Tibial nerve (tissue), 4 donors: ENCODE measurements at places on chromosomes 7 and 10. TPM values are rescaled to one million over a fixed set of nuclear protein-coding genes. Genes with fewer than 3 reads are reported as not detected.

DNA sequence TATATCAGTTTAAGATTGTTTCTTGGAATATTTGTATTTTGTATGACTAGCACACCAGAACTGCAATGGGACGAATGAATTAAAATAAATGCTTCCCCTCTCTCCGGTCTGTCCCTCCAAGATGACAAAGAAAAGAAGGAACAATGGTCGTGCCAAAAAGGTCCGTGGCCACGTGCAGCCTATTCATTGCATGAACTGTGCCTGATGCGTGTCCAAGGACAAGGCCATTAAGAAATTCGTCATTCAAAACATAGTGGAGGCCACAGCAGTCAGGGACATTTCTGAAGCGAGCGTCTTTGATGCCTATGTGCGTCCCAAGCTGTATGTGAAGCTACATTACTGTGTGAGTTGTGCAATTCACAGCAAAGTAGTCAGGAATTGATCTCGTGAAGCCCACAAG lies 17.2 kb upstream of the PAPSS2 start:
- no peak for DNase-seq
- no peaks in the 10 kb centered on the region for H3K36me3 ChIP-seq
- no peak overlapping the region for H3K4me3 ChIP-seq
- no peaks in the 10 kb centered on the region for H3K4me1 ChIP-seq
- H3K27ac ChIP-seq = no peak overlapping the region
- H3K27me3 ChIP-seq = no peaks in the 10 kb centered on the region

PDSS1 gene
- total RNA-seq = 5.0 TPM

GJC3 gene
- 11.7 TPM for total RNA-seq

- no peak overlapping the region for H3K4me3 ChIP-seq
- DNase-seq = no peak
- no peak overlapping the region for H3K27ac ChIP-seq
Measured at GRCh38 chr10:88490231-88490980, 92.7 kb downstream of the RNLS start.

DNA sequence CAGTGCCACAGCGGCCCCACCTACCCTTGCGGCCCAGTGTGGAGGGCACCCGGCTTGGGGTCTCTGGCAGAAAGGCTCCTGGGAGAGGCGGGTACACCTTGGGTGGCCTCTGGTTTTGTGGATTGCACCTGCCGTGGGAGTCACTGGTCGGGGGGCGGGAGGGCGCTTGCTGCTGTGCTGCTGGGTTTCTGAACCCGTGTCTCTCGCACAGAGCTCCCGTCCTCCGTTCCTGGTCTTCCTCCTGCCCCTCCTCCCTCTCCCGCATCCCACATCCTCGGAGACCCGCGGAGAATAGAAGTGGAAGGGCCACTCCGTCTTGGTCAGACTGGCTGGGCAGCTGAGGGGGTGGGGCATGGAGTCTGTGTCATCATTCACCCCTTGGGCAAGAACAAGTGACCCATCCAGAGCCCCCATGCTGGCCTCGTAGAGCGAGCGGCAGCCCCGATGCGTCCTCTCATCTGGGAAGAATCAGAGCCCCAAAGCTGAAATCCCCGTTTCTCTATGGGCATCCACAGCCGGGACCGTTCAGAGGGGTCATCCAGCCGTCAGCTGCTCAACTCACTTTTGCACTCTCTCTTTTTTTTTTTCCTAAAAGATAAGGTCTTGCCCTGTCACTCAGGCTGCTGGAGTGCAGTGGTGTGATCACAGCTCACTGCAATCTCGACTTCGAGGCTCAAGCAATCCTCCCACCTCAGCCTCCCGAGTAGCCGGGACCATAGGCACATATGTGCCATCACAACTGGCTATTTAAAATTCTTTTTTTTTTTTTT lies 4.0 kb downstream of the MAFK start:
- no peaks in the 10 kb centered on the region for H3K36me3 ChIP-seq
- peak overlapping the region; percentile 97 for H3K27ac ChIP-seq
- no peak overlapping the region for H3K4me3 ChIP-seq
- no peak for DNase-seq
- no peaks in the 10 kb centered on the region for H3K27me3 ChIP-seq

FZD8 gene
- 10.8 TPM for total RNA-seq

- H3K36me3 ChIP-seq = no peaks in the 10 kb centered on the region
- DNase-seq = no peak
- no peak overlapping the region for H3K27ac ChIP-seq
Measured at GRCh38 chr10:53977267-53977666, 823.8 kb downstream of the PCDH15 start.

DNA sequence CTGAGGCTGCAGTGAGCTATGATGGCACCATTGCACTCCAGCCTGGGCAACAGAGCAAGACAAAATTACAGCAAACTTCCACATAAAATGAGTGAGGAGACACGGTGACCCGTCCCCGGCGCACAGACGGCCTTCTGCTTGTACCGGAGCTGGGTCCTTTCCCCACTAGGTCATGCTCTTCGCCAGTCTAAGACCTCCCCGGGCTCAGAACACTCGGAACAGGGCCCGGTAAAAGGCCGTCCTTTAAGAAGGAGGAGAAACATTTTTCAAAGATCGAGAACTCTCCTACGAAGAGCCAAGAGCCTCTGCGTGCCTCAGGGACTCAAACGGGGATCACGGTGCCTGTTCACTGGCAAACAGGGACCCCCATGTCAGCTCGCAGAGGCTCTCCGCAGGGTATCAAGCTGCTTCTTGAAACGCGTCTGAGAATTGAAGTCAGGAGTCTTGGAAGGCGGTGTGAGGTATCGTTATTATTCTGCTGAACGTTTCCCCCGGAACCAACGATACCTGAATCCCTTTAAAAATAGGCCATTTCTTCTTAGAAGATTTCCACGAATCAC lies 9.0 kb downstream of the CARD11 start:
- no peaks in the 10 kb centered on the region for H3K4me1 ChIP-seq
- no peaks in the 10 kb centered on the region for H3K27me3 ChIP-seq
- no peaks in the 10 kb centered on the region for H3K36me3 ChIP-seq

DNA sequence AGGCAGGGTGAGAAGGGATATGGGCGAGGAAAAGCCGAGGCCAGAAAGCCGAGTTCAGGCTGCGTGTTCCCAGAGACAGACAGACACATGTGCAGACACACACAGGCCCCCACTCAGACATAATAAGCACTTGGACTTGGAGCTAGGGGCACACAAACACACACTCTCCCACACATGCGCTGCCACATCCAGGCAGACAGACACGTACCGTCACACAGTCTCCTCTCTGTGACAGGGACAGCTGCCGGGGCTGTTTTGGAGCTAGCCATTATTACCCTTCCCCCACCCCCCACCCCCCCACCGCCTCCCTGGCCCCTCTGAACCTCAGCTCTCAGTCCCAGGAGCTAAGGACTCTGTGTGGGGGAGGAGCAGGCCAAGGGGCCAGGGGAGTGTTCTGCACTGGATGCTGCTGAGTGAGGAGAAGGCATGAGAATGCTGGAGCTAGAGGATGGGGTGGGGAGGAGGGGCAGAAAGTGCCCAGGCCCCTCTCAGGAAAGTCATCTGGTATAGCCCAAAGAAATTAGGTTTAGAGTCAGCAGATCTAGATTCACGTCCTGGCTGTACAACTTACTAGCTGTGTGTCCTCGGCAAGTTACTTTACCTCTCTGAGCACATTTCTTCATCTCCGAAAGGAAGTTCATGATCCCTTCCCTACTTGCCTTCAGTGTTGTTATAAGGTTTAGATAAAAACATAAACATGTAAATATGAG lies 6.3 kb downstream of the PITX3 start:
- H3K4me1 ChIP-seq = peaks cover 17% of the 10 kb centered on the region
- no peak overlapping the region for H3K27ac ChIP-seq
- no peak overlapping the region for H3K4me3 ChIP-seq
- H3K27me3 ChIP-seq = peaks cover 76% of the 10 kb centered on the region

STAMBPL1 gene
- total RNA-seq = 34.5 TPM
